ENCODE measurements at places on chromosomes 3 and 15.

DNA sequence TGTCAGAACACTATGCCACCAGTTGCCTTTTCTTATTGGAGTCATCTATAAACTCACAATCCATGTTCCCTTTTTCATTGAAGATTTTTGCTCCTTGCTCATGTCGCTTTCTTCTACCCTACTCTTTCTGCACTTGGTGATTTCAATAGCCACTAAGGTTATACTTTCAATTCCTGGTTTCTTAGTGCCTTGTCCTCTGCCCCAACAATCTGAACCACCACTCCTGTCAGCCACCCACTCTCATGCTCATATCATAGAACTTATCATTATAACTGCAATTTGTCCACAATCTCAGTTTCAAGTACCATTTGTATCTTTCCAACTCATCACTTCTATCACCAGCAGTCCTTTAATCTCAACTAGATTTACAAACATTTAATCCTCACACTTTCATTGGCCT, 10.0 kb upstream of the GRAMD1C start:
- no peak for DNase-seq

- DNase-seq, result no peak
Measured at GRCh38 chr3:9331171-9331570, 31.7 kb upstream of the THUMPD3 start.

DNA sequence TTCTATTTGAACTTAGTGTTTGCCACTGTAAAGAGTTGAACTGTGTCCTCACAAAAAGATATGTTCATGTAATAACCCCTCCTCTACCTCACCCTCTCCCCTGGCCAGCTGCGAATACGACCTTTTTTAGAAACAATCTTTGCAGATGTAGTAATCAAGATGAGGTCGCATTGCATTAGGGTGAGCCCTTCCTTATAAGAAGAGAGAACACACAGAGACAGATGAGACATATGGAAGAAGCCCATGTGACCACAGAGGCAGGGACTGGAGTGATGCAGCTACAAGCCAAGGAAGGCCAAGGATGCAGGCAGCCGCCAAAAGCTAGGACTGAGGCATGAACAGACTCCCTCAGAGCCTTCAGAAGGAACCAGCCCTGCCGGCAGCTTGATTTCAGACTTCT, 27.6 kb downstream of the GPR176 start:
- no peak for DNase-seq

- DNase-seq, result no peak
Measured at GRCh38 chr15:90003736-90004135, 2.6 kb downstream of the ZNF710 start.

- DNase-seq, result no peak
Measured at GRCh38 chr3:116161575-116162525, 283.4 kb downstream of the LSAMP start.

- DNase-seq, result no peak
Measured at GRCh38 chr15:27235681-27236080, 264.7 kb downstream of the GABRG3 start.

GRCh38 chr3:28575100-28575745, 226.6 kb upstream of the AZI2 start:
- no peak for DNase-seq

GRCh38 chr15:78873793-78874765, 1.4 kb downstream of the MORF4L1 start:
- no peak for DNase-seq

GRCh38 chr15:90681056-90681455, 36.1 kb upstream of the BLM start:
- DNase-seq, result no peak

DNA sequence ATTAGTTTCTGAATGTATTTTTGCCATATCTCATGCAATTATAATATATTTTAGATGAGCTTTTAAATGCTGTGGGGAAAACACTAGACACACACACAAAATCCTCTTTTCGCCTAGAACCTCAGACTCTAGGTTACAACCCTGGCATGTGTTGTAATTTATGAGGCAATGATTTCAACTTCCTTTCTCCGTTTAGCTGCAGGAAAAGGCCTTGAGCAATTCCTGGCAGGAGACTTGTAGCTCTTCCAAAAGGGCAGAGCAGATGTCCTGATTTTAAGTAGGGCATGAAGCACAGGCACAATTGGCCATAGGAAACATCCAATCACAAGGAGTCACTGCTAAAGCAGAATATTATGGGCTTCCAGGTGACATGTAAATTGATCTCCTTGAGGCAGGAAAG, 82.0 kb downstream of the GPR156 start:
- peak; percentile 56 for DNase-seq

DNA sequence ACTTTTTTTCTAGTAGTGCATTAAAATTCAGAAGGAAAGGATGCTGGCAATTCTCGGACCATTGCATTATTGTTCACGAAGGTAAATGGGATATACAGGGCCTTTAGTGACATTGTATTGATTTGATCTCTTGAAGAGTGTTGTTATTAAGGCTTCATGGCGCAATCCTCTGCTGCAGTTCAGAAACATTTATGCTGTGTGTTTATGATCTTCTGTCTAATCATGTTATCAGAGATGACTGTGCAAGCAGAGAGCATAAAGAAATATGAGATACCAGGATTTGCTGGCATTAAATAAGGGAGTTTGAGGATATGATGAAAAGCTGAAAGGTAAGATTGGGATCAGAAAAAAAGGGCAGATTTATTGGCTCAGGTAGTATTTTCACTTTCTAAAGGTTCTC, 180.6 kb downstream of the EPHA6 start:
- no peak for DNase-seq

GRCh38 chr3:161388855-161389254, 17.5 kb upstream of the SPTSSB start:
- DNase-seq, result no peak

- no peak for DNase-seq
Measured at GRCh38 chr3:34583451-34583850, 785.0 kb downstream of the PDCD6IP start.
